Activated CD8-positive, alpha-beta memory T cell treated with anti-CD3 and anti-CD28 coated beads, Interleukin-2, amount 50 U/mL, for 48 hours (primary cell): ENCODE measurements at places on chromosomes 3 and 15.

DNA sequence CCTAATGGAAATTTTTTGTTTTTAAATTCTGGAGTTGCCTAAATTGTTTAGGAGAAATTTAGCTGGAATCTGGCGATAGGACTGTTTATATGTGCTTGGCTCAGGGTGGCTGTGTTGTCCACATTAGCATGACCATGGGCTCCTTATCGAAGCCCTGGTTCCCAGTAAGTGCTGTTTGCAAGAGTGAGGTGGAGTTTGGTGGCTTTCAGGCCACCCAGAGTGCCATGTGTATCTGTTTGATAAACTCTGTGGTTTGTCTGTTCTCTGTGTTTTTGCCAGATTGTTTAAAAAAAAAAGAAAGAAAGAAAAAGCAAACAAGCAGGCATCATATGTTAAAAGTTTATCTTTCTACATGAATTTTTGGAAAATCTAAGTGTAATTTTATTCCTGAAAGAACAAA lies 51.5 kb downstream of the PLCL2 start:
- DNase-seq: no peak

DNA sequence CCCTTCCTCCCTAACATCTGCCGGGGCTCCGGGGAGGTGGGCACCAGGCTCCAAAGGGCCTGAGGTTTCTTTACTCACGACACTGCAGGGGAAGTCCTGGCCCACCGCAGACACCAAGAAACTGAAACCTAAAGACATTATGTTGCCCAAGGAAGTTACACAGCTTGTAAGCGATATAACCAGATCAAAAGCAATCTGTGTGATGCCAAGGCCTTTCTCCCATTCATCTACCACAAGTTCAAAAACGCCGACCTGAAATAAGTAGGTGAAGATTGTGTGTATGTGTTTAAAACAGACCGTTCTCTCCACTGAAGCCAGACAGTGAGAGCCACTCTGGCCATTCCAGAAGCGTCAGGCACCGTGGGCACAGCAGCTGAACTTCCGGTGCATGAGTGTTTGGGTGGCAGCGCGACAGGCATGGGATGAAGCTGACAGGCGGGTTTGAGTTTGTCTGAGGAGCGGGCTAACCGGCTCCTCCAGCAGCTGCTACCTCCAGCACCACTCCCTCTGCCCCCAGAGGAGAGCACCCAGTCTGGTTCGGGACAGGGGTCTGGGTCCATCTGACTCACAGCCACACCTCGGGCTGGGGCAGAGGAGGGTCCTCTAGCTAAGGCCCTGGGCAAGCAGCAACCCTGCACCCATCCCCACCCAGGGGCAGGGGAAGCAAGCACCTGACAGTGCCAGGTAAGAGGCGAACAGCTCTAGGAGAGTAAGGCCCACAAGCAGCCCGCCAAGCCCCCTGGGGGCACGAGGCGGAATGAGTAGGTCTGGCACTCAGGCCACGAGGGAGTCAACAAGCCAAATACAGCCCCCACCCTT lies 1.3 kb downstream of the TNK2 start:
- peak; percentile 81 for DNase-seq

DNA sequence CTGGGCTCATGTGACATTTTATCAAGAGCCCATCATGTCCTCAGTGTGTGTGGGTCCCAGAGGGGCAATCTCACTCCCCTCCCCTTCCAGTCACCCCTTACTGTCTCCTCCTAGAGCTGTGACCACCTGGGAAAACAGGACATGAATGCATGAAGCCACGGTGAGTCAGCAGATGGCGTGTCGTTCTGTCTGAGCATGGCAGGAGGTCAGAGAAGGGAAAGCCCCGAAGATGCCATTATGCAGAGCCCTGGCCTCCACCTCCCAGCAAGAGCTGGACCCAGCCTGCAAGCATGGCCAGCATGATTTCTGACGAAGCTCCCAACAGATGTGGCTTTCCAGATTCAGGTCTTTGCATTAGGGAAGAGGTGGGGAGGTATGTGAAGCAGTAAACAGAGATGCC lies 118.5 kb downstream of the TLE3 start:
- no peak for DNase-seq

GRCh38 chr3:31164381-31164780 lies 269.9 kb upstream of the GADL1 start:
- DNase-seq: no peak

- DNase-seq: no peak
These were observed 9.2 kb upstream of the RFC4 start for GRCh38 chr3:186815435-186815834.

- no peak for DNase-seq
These were observed 35.5 kb downstream of the CYFIP1 start for GRCh38 chr15:22944651-22945050.

- DNase-seq: no peak
These were observed 84.7 kb downstream of the FGF12 start for GRCh38 chr3:192642651-192643050.

GRCh38 chr15:89500397-89501270 lies 4.3 kb upstream of the RHCG start:
- DNase-seq: peak; percentile 49
